ENCODE measurements at places on chromosomes 2 and 18.

GRCh38 chr2:96344011-96344410 is 8.4 kb downstream of the NCAPH start:
- peak; percentile 73 for DNase-seq

DNA sequence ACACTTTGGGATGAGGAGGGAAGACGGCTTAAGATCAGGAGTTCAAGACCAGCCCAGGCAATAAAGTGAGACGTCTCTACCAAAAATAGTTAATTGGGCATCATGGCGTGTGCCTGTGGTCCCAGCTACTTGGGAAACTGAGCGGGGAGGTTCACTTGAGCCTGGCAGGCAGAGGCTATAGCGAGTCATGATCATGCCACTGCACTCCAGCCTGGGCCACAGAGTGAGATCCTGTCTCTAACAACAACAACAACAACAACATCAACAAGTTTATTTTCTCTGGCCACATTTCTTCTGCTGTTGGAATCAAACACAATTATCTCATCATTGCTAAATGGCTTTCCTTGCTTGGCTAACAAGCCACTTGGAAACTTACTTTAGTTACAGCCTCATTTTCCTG is 13.4 kb downstream of the NIFK start:
- DNase-seq: no peak

DNA sequence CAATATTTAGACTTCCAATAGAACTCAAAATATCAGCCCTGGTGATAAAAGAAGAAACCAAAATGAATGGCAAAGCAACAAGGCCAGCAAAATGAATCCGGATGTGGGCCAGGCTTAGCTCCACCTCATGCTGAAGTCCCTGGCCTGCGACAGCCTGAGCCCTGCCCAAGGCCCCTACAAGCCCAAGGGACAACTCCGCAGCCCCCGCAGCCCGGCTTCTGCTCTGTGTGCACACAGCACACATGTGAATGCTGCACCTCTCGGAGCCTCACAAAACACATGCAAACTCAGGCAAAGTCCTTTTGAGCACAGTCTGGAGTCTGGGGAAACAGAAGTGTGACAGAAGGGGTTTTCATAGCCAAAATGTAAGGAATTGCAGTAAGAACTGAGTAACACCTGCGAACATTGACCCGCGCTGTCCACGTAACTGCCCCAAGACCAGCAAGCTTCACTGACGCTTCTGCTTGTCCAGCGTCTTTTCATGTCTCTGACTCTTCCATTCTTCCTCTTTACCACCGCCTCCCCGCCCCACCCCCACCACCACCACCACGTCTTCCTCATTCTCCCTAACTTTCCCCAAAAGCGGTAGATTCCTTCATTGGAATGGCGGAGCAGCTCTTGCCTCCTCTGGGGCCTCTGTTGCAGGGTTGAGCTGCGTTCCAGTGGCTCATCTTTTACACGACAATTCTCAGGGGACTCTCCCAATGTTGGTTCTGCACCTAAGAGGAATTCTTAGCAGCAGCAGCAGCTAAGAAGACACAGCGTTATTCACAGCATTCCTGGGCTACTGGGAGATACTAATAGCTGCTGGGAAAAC is 136.4 kb upstream of the COPS8 start:
- no peak for DNase-seq

DNA sequence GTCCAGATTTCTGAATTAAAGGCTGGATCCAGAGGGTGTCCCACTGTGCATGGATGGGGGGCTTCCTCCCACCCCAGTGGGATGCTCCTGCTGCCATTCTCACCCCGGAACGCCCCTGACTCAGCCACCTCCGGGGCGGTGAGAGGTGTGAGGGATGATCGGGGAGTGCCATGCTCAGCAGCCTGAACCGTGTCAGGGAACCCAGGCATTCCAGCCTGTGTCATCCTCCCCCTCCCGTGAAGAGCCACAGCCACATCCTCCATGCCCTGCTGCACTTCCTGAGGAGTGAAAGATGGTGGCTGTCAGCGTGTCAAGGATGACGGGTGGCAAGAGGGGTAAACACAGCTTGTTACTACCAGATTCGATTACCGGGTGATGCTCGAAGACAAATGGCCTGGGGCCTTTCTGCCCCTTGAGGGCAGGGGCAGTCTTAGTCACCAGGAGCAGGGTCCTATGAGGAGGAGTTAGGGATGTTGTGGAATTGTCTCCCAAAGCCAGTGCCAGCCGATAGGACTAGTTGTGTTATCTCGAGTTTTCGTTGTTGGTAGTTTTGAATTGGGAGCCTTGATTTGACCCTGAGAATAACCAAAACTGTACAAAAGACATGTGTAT is 80.8 kb downstream of the TCF7L1 start:
- no peak for DNase-seq

Measured in IMR-90 (cell line).